ENCODE measurements at places on chromosomes 16 and 17.

DNA sequence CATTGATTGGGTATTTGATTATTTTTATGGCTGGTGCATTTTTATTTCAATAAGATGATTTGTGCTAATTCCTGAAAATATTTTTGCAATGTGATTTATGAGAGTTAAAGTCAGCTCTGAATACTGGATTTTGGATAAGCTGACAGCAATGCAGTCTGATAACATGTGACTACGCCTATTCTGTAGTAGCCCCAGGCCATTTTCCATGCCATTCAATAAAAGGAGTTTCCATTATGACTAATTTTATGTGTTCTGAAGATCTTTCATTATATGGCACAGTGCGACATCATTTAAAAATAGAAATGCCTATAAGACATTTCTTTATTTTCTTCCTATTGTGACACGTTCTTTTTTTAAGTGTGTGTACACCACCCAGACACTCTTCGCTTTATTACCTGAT lies 46.3 kb downstream of the KCNJ2 start:
- DNase-seq = no peak

DNA sequence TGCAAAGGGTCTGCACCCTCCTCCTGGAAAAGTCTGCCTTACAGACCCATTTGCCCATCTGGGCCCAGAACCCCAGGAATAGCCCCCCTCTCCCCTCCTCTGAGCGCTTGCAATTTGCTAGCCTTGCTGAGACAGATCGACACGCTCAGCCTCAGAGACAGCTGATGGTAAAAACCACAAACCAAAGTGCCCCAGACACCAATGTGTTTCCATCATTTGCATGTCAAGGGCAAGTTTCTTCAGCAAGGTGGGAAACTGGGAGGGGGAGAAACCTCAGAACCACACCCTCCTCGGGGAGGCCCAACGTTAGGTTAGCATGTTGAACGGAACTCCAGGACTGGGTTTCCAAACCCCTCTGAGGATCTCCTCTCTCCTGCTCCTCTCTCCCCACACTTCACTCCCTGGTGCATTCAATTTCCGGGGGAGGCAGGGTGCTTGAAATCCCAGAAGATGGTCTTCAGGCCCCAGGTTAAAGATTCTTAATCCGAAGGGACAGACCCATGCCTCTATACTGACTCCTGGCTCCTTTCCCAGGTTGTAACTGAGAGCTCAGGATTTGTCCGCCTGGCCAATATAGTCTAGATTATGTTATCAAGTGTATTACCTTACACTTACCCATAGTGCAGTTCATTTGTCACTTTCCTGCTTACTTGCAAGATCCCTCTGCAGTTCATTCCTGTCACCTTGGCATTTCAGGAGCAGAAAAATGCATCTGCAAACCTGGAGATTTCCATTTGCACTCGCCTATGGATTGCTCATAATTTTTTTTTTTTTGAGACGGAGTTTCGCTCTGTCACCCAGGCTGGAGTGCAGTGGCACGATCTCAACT lies 1.3 kb upstream of the CUEDC1 start:
- DNase-seq = peak; percentile 37

- no peak for DNase-seq
Measured at GRCh38 chr17:2282297-2282873, 21.2 kb downstream of the SMG6 start.

DNA sequence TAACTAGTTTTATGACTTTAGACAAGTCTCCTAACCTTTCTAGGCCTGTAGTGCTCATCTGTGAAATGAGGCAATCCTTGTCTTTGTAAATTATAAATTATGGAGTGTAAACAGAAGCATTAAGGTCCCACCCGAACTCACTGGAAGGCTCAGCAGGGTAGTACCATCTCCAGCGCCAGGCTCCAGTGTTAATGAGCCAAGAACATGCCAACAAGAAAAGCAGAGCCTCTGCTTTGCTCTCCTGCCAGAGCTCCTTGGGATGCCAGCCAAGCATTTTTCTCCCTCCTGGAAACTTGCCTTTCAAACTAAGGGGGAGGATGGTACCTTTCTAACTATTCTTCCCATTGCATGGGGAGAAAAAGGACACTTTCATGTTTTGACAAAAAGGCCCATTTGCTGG lies 14.9 kb downstream of the LIMD2 start:
- DNase-seq = no peak

- DNase-seq = no peak
Measured at GRCh38 chr17:72887917-72888316, 204.6 kb downstream of the SLC39A11 start.

DNA sequence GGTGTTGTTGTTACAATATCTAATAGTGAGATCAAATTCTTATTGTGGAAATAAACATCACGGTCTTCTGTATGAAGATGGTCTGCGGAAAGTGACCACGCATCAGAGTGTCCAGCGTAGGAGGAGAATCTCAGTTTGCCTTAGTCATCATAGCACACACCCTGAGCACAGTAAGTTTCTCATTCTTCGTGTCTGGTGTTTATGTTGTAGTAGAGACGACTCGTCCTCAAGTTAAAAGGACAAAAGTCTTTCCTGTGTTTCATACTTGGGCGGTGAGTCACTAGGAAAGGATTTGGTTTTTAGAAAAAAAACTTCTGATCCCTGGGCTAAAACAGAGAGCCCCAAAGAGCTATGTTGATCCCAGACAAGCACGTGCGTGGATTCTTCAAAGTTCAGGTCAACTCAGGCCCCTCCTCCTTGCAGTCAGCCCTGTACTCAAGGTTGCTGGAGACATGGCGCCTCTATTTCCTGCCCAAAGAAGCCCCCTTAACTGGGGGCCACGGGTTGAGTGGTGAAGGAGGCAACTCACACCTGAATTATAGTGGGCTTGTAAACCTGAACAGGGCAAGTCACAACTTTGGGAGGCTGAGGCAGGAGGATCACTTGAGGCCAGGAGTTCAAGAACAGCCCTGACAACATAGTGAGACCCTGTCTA lies 170.4 kb downstream of the ZFHX3 start:
- no peak for DNase-seq

DNA sequence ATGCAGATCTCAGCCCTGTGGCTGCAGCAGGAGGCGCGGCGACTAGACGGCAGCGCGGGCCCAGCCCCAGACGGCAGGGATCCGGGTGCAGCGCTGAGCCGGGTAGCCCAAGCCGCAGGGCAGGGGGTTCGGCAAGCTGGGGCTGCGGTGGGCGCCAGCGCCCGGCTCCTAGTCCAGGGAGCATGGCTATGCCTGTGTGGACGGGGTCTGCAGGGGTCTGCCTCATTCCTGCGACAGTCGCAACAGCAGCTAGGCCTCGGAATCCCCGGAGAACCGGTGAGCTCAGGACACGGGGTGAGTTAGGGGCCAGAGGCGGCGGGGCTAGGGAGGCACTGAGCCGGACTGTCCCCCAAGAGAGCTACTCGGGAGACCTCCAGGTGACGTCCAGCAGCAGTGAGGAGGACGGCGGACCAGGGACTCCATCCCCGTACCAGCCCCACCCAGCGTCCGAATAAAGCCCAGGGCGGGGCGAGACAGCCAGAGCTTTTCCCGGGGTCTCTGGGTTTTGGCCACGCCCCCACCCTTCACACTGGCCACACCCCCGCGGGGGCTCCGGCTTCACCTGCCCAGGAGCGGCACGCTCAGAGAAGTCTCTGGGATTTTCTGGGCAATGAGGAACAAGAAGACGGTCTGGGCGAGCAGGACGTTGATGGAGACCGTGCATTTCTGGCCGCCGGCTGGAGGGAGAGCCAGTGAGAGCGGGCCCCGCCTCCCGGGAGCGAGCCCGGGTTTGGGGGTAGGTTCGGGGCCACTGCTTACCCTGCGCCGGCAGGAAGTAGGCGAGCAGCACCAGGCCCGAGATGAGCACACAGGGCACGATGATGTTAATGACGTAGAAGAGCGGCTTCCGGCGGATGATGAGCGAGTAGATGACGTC lies 1.1 kb downstream of the C17orf107 start:
- peak; percentile 29 for DNase-seq

DNA sequence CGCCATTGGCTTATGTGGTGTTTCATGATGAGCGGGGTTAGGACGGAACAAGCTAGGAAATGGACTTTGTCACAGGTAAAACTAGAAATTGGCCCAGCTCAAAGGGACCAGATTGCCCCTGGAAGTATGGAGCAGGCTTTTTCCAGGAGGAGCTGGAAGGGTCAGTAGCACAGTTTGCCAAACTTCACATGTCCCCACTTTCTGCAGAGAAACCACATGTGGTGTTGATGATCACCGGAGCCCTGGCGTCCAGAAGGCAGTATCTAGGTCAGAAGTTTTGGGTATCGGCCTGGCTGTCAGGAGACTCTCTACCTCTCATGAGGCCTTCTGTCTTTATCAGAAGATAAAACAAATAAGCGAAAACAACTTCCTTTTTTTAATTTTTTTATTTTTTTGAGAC lies 248.5 kb downstream of the SOX9 start:
- DNase-seq = no peak

GRCh38 chr17:80586846-80587228 lies 42.2 kb downstream of the RPTOR start:
- DNase-seq = no peak
